ENCODE measurements at places on chromosomes 16 and 17.
A peak's percentile ranks its signal among the peaks of the same experiment; 100 is the strongest.

DNA sequence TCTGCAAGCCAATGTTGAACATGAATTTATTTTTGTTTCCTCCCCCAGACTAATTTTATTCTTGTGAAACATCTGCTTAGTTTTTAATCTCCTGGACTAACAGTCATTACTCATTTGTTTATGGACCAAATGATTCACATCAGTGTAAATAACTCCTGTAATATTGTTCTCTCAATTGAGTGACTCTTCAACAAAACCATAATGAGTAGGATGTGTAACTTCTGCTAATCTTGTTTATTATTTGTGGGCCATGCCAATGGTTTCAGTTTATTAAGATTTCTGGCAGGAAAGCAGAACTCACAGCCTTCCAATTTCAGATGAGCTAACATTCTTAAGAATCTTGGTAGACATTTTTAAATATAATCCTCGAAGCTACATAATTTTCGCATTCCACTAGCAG lies 1216.3 kb upstream of the GOT2 start:
- DNase-seq, result no peak

GRCh38 chr17:38604479-38605403 lies 1.0 kb downstream of the SRCIN1 start:
- no peak for DNase-seq

- no peak for DNase-seq
Observed at GRCh38 chr17:17151541-17151940, 54.6 kb downstream of the PLD6 start.

DNA sequence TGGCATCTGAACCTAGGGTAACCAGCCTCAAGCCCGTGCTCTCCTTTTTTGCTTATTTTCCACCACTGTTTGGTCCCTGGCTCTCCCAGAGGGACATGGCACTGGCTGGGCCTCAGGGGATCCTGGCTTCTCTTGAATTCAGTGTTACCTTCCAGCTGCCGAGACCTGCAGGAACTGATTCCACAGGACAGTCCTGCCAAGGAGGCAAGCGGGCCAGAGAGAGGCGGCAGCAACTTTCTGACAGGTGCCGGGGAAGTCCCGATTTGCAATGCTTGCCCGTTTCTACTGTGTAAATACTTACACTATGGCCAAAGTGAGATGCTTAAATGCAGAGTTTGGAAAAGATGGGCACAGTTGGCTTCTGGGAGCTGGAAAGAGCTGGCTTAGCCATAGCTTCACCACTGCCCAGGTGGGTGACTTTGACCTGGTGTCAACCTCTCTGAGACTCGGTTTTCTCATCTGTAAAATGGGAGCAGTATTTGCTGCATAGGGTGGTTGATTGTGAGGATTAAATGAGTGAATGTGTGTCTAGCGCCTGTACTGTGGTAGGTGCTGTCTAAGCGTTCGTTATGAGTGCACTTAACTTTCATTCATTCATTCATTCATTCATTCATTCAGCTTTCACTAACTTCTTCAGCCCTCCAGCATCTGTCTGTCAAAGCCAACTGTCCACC lies 124.9 kb downstream of the CMIP start:
- DNase-seq, result no peak

DNA sequence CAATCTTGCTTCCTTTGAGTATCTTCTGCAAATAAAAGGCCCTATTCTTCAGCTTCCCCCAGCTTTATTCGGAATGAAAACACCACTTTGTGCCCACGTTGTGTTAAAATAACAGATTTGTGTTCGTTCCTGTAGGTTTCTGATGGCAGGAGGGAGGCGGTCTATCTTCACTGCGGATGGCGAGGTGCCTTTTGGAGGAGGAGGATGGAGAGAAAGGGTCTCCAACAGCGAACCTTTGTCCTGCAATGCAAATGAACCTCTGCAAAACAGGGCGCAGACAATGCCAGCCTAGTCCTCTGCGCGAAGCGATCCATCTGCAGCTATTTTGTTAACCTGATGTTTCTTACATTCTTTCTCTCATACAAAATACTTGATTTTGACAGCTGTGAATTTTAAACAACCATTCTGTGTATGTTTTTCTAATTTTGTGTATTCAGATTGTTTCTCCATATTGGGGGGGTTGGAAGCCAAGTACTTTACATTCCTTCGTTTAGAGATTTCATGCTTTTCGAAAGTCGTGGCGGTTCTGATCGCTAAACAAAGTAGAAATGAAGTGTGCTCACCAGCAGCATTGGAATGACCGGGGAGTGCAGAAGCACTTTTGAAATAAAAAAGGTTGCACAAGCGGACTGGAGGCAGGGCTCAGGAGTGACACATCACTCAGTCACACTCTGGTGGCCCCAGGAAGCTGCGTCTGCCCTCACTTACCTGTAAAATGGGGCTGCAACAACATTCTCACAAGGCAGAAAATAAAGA lies 279.0 kb upstream of the IRX5 start:
- DNase-seq, result no peak

DNA sequence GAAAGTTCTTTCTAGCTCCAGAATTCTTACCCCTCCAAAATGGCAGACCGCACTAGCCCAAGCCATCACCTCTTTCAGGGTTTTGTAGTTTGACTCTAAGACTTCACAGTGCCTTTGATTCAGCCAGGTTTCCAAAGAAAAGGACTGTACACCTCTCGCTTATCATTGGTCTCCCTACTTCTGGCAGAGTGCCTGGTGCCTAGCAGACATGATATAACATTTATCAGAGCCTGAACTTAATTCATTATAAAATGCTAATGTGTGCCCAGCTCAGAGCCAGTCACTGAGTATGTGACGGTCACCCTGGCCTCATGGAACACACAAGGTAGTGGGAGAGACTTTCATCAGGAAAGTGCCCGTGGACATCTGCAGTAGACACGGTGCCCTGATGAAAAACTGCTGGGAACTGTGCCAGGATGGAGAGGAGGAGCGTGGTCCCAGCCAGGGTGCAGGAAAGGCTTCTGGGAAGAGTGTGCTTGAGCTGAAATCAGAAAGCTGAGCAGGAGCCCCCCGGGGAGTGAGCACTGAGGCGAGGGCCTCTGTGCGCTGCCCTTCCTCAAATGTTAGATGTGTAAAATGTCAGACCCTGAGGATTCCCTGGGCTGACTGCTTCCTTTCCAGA lies 34.3 kb upstream of the LGALS9 start:
- DNase-seq, result no peak

- DNase-seq, result no peak
Observed at GRCh38 chr17:61393550-61393903, 6.1 kb upstream of the TBX2 start.

DNA sequence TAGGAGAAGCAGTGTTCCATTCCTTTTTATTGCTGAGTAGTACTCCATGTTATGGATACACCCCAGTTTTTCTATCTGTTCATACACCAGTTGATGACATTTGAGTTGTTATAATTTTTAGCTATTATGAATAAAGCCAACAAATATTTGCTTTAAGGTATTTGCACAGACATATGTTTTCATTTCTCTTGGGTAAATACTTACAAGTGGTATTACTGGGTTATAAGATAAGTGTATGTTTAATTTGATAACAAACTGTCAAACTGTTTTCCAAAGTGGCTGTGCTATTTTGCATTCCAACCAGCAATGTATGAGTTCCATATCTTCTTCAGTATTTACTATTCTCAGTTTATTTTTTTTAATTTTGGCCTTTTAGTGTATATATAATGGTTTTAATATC lies 27.7 kb upstream of the GFOD2 start:
- no peak for DNase-seq

DNA sequence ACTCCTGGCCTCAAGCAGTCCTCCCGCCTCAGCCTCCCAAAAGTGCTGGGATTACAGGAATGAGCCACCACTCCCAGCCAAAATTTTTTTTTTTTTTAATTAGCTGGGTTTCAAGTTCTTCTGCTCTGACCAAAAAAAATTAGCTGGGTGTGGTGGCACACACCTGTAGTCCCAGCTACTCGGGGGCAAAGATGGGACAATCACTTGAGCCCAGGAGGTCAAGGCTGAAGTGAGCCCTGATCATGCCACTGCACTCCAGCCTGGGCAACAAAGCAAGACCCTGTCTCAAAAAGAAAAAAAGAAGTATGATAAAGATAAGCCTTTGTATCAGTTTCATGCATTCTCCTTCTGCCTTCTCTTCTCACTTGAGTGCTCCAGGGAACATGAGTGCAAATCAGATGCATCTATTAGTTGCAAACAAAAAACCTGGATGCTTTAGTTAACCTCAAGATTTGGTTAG lies 1.9 kb downstream of the NQO1 start:
- no peak for DNase-seq

- DNase-seq, result no peak
Observed at GRCh38 chr16:31131841-31132271, 3.7 kb downstream of the PRSS8 start.

DNA sequence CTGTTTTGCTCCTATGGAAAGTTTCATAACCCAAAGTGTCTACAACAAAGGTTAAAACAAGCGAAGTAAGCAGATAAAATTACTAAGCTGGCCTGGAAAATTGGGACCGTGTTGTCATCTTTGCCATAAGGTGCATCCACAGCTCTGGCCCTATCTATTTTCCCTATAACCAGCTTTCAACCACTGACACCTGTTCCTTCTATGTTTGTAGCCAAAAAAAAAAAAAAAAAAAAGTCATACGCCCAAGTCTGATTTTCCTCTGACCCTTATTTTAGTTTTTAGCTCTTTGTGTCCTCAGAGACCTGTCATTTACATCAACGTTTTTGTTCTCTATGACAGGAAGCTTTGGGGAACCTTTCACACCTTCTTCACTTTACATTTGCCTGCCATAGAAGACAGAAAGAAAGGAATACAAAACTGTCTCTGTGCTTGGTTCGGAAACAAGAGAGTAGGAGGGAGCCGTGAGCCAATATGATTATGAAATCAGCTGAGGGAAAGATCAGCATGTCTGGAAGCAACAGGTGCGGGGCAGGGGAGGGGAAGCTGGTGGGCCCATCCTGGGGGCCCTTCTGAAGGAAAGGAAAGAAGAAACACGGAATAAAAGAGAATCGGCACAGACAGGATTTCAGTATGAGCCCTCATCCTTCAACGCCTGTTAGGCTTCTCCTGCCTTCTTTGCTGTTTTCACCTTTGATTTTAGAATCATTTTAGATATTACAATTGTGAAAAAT lies 8.5 kb downstream of the HS3ST3A1 start:
- DNase-seq, result no peak

DNA sequence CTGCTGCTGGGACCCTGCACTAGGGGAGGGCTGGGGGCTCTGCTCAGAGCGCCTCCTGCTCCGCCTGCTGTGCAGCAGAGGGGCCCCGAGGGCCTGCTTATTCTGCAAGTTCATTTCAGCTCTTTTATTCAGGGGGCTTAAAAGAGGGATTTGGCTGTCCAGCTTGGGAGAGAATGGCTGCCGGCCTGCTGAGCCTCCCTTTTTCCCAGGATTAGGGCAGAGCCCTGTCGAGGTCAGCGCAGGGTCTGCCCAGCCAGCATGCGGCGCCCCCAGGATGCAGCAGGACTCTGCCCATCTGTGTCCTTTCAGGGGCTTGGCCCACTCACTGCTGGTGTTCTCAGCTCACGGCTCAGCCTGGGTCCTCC lies 1.1 kb downstream of the SMIM5 start:
- DNase-seq, result no peak

DNA sequence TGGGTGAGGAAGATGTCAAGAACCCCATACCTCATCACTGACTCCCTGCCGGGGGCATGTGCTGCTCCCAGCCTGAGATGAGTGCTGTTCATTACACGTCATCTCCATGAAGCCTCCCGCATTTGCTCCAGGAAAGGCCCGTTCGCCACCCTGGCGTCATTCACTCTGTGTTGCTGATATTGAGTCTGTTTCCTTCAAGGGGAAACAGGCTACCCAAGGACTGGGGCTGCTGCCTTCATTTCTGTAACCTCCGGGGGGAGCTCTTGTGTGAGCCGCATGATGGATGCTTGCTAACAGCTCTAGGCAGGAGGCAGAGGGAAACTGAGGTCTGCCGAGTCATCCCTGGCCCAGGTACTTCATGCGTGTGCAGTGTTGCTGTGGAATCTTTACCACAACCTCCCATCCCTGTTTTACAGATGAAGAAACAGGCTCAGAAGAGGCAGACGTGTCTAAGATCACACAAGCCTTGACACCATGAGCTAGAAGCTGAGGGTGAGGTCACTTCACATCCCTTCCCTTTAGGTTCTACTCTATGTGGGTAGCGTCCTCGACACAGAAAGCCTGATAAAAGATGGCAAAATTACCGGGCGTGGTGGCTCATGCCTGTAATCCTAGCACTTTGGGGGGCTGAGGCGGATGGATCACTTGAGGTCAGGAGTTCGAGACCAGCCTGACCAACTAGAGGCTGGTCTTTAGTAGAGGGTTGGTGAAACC lies 3.5 kb upstream of the ARMC5 start:
- DNase-seq, result no peak

DNA sequence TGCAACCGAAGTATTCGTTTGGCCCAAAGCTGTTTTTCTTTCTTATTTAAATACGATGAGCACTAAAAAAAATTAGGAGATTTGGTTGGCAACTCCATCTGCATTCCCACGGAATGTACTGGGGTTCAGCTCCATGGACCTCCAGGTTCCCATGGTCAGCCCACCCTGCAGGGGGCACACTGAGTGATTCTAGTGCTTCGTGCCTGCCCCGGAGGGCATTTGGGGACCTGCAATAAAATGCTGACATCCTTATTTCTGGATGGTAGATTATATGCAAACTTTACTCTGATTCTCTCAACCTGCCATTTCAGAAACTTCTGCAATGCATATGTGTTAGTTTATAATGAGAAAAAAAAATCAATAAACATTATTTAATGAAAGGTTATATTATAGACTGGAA lies 339.4 kb downstream of the XYLT1 start:
- no peak for DNase-seq

GRCh38 chr17:59439262-59439661 lies 107.8 kb downstream of the YPEL2 start:
- DNase-seq, result no peak

DNA sequence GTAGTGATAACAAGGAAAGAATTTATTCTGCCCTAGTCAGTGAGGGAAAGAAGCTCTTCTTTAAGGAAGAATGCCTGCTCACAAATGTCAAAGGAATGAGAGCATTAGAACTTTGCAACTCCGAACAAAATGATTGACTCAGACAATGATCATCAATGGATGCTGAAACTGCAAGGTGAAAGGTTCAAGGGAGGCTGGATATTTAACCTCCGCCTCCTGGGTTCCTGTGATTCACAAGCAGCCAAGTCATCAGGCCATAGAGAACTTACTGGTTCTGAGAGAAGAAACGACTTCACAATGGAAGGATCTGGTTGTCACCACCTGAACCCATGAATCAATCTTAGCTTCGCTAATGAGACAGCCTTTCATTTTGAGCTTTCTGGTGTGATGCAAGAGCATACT lies 16.0 kb upstream of the SCNN1B start:
- peak; percentile 63 for DNase-seq

- no peak for DNase-seq
Observed at GRCh38 chr17:39223907-39224777, 1.6 kb downstream of the STAC2 start.

All from RWPE1 (cell line).